ENCODE measurements at places on chromosomes 7 and 10.

GRCh38 chr10:42475168-42476098, 162.9 kb downstream of the ZNF33B start:
- no peaks in the 10 kb centered on the region for H3K4me1 ChIP-seq
- no peak for DNase-seq
- no peaks in the 10 kb centered on the region for H3K36me3 ChIP-seq
- no peak overlapping the region for H3K4me3 ChIP-seq

DNA sequence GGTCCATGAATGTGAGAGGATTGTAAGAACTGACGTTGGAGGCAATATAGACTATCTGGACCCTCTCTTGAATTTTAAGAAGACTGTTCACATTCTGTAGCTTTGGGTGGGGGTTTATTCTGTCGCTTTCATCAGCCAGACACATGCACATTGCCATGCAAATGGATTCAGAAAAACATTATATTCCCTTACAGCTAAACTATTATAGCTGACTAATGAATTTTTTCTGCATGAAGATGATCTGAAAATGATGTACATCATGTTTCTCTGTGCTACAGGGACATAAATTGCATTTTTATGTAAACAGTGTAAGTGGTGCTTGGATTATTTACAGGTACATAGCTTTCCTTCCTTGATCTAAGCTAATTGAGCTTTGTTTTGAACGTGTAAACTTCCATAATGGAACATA, 1.5 kb downstream of the MET start:
- H3K4me1 ChIP-seq: peaks cover 52% of the 10 kb centered on the region
- H3K27ac ChIP-seq: peak overlapping the region; percentile 96
- DNase-seq: no peak
- H3K36me3 ChIP-seq: no peaks in the 10 kb centered on the region
- H3K27me3 ChIP-seq: no peaks in the 10 kb centered on the region
- H3K4me3 ChIP-seq: peak overlapping the region; percentile 77

GRCh38 chr7:8190119-8190895, 71.7 kb downstream of the ICA1 start:
- H3K27me3 ChIP-seq: no peaks in the 10 kb centered on the region
- H3K27ac ChIP-seq: no peak overlapping the region

- H3K4me3 ChIP-seq: no peak overlapping the region
- H3K36me3 ChIP-seq: no peaks in the 10 kb centered on the region
- no peaks in the 10 kb centered on the region for H3K4me1 ChIP-seq
- no peak for DNase-seq
- no peak overlapping the region for H3K27ac ChIP-seq
Observed at GRCh38 chr7:65809259-65809981, 63.5 kb upstream of the VKORC1L1 start.

DNA sequence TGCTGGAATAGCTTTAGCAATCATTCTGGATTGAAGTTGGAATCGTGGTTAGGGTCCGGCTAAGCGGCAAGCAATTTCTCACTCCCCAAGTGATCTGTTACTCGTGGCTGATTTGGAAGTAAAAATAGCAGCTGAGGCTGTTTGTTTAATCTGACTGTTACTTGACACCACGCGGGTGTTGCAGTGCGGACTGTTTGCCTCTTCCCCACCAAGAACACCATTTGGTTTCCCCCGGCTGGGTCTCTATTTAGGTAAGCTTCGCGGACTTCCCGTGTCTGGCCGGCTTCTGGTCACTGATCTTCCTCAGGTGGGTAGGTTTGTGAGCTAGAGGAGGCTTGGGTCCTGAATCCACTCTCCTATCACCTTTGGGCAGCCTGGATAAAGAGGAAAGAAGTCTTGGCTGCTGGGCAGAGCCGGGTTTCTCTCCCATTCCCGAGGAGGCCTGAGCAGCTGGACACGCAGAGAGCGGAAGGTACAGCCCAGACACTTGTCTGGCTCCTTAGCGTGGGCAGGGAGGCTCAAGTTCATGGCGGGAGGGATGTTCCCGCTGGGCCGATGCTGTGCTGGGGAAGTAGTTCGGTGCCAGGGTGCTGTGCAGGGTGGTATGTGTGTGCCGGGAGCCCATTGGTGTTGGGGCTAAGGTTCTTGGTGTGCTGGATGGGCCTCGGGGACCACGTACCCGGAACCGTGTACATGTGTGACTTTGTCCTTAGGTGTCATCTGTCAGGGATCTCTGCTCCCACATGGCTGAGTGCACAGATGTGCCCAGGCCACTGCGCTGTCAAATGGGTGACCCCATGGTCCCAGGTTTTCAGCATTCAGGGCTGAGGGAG, at the start of gene C10orf71:
TSS of gene C10orf71 (plus strand) at position 188 of the 833 bp plus-strand sequence. CDS start 23,376 bp downstream, outside the sequence.
- peaks cover 85% of the 10 kb centered on the region for H3K4me1 ChIP-seq
- H3K4me3 ChIP-seq: peak within 1 kb of the TSS; percentile 69
- DNase-seq: peak; percentile 89
- H3K36me3 ChIP-seq: no peaks in the 10 kb centered on the region

DNA sequence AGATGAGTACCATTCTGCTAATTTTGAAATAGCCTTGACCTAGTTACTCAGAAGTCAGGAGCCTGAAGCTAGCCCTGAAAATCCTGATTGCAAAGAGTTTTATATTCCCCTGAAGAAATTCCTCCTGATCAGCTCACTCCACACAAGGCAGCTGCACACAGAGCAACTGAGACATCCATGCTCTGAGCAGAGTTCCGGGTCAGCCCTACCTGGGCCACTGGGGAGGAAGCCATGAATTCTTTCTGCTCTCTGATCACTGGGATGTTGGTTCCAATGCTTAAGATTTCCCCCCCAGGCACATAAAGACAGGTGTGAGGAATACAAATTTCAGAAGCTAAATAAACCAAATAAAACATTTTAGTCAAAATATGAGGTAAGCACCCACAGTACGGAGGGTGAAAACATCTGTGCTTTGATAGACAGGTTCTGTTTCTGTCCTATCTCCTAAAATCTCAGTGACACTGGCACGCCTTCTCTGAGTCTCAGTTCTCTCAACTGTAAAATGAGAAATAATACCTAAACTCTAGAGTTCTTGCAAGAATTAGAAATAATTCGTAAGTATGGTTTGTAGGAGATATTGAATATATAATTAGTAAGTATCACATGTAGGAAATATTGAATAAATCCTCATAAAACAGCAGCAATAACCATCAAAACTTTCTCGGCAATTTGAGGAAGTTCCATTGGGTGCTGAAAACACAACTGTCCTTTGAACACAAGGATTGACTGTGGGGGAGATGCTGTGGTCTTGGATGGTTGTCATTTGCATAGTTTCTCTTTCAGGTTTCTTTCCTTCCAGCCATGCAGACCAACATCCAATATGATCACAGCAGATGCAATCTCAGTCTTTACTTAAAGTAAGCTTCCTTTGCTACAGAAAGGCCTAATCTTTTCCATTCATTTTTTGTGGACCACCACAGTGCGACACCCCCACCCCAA, 133.0 kb upstream of the TNS3 start:
- no peaks in the 10 kb centered on the region for H3K27me3 ChIP-seq
- H3K27ac ChIP-seq: no peak overlapping the region
- no peak overlapping the region for H3K4me3 ChIP-seq
- no peaks in the 10 kb centered on the region for H3K36me3 ChIP-seq

Measured in gastrocnemius medialis (tissue), 4 donors.